ENCODE measurements at places on chromosomes 7 and 10.

- DNase-seq = peak; percentile 7
These were observed 55.1 kb downstream of the PDZD8 start for GRCh38 chr10:117320050-117320665.

DNA sequence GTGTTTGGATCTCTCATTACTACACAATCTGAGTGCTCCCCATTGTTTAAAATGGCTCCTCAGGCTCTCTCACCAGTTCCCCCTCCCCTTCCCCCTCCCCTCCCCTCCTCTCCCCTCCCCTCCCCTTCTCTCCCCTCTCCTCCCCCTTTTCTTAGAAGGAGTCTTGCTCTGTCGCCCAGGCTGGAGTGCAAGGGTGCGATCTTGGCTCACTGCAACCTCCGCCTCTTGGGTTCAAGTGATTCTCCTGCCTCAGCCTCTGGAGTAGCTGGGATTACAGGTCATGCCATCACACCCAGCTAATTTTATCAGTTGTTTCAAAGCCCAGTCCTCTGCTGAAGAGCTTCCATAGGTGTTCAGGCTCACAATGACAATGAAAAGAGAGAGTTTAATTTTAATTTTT lies 3.6 kb upstream of the CCAR1 start:
- no peak for DNase-seq

- DNase-seq = no peak
These were observed 20.0 kb upstream of the RABGEF1 start for GRCh38 chr7:66720561-66720960.

- peak; percentile 87 for DNase-seq
These were observed 2.3 kb upstream of the NOS3 start for GRCh38 chr7:150988230-150989226.

- no peak for DNase-seq
These were observed 519.2 kb downstream of the TFEC start for GRCh38 chr7:115511330-115511729.

GRCh38 chr7:26293569-26294308 lies 2.1 kb downstream of the SNX10 start:
- no peak for DNase-seq

- peak; percentile 77 for DNase-seq
These were observed 13.9 kb downstream of the DNAJC1 start for GRCh38 chr10:21989453-21990154.

GRCh38 chr10:3805791-3806461 lies 20.9 kb upstream of the KLF6 start:
- DNase-seq = no peak

DNA sequence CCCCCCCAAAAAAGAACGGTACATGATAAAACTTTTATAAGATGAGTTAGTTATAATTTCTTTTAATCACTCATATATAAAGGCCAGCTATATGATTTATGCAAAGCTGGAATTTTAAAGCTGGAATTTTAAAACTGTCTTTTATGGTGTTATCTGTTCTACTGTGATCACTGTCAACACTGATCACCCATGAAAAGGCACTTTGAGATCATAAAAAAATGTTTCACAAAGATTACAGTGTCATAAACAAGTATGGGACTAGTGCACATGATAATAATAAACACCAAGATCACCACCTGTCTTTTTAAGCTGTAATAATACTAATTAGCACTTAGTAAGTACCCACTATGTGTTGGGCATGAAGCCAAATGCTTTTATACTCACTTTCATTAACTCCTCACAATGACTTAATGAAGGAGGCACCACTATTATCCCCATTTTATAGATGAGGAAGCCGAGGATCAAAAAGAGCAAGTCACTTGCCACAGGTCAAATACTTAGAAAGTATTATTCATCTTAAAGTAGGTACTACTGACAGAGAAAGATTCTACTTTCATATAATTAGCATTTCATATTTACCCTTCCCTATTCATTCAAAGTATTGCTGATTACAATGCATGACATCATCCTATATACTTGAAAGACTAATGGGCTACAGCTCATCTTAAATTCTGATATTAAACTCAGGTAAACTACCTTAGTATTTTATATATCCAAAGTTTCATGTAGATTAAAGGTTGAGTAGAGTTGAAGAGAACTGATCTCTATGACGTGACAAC lies 8.3 kb upstream of the RHOBTB1 start:
- DNase-seq = peak; percentile 55

GRCh38 chr7:13991791-13992595 lies 2.5 kb upstream of the ETV1 start:
- no peak for DNase-seq

DNA sequence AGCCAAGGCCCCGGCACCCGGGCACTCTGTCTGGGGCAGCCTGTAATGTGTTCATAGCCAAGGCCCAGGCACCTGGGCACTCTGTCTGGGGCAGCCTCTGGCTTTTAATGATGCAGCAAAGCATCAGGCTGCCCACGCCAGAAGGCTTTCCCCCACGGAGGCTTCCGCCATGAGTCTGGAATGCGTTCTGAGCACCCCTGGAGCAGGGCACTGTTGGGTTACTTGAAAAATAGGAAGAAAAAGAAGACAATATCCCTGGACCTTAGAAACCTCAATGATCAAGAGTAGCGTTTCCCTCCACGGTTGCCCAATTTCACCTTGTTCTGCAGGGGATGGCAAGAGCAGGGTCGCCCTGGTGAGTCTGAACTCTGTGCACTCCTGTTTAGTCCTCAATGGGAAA lies 565.0 kb downstream of the PTPRN2 start:
- DNase-seq = no peak

DNA sequence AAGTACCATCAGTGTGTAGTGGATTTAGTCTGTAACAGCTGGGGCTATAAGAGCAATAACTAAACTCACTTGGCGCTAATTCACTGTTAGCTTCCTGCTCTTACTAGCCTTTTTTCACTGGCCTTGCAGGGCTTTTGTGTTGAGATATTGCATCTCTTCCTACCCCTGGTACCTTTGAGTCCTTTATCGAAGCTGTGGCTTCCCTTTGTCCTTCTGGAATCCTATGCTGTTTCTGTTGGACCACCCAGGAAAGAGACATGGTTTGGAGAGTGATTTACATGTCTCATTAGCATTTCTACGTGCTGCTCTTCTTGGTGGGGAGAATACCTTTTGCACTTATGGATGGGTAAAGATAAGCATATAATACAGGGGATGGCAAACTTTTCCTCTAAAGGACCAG lies 103.8 kb downstream of the MLLT10 start:
- no peak for DNase-seq

GRCh38 chr7:91156316-91157185 lies 107.7 kb upstream of the FZD1 start:
- DNase-seq = no peak

DNA sequence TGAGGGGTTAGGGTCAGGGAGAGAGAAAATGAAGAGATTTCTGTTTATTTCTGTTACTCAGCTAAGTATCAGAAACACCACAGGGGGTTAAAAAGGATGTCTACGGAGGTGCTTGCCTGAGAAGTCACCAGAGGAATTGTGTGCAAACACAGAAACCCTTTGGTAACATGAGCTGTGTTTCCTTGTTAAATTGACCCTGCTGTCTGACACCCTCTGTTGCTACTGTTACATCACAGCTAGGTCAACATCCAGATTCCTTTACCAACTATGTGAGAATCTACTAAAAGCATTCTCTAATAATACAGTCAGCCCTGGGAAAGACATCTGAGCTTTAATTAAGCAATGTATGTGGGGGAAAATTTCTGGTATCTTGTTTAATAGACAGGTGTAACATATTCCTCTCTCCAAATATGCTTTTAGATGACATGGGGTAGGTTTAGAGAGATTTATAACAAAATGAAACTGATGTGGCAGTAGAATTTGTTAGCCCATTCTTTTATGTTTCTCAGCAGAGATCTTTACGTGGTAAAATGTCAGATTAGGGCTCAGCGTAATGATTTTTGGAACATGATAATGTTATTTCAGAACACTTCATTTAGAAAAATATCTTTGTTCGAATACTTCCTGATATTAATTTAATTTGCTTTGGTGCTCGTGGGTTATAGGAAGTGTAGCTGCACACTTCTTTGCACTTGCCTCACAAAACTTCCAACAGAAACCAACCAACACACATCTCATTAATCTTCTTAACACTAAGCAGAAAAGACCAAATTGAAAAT lies 168.0 kb upstream of the AHR start:
- no peak for DNase-seq

- DNase-seq = no peak
These were observed 66.3 kb downstream of the SND1 start for GRCh38 chr7:127718340-127718679.

DNA sequence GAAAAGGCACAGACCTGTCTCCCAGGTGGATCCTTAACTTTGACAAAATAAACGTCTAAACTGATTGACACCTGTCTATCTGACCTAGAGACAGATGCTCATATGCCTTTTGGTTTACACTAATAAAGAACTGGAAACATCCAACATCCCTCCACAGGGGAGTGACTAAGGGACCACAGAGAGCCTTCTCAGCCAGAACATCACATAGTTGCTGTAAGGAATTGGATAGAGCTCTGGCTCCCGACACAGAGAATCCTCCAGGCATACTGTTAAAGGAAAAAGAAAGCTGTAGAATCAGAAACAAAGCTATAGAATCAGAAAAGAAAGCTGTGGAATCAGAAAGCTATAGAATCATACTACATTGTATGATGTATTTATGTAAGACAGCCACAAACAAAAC lies 258.8 kb downstream of the STK31 start:
- DNase-seq = no peak

DNA sequence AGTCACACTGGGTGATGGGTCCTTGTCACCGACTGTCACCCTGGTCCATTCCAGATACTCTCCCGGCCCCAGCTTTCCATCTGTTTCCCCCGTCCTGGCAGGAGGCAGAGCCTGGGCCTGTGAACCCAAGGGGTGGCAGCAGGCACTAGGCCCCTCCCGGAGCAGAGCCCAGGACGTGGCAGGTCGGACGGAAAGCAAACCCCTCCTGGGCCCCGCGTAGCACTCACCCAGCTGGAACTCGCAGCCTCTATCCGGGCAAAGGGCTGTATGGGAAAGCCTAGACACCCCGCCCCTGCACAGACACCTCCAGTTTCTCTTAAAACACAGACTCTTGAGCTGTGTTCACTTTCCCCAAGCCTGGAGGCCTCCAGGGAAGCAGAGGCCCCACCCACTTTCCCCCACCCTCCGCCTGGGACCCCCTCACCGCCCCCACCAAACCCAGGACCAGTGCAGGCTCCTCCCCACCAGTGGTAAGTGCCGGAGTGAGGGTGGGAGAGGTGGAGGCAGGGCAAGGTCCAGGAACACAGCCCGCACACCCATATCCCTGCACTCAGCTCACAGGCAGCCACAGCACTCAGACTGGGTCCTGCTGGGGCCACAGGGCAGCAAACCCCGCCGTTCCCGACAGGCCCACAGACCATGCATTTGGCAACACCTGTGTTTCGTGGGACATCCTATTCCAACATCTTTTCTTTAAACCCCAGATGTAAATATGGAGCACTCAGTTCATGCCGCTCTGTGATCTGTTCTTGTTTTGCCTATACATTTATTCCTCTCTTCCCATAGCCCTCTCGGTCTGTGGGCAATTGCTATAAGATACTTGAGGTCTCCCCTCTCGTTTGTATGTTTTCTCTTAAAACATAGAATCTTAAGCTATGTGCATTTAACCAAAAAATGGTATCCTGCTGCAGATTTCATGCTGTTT lies 98.2 kb upstream of the PDGFA start:
- no peak for DNase-seq

GRCh38 chr10:11646450-11646849 lies 35.0 kb upstream of the USP6NL start:
- no peak for DNase-seq

GRCh38 chr7:153090764-153091163 lies 331.2 kb downstream of the ACTR3B start:
- no peak for DNase-seq

GRCh38 chr10:12594448-12594944 lies 245.1 kb downstream of the CAMK1D start:
- no peak for DNase-seq

- no peak for DNase-seq
These were observed 9.6 kb downstream of the CYP17A1 start for GRCh38 chr10:102827597-102827975.
